Mammary microvascular endothelial cell (primary cell): ENCODE measurements at places on chromosomes 16 and 17. TPM values are rescaled to one million over a fixed set of nuclear protein-coding genes. Genes with fewer than 3 reads are reported as not detected.

The MFSD6L gene
- total RNA-seq: not detected in 2 replicates

The EVPL gene
- 0.05 TPM in 1 of 2 replicates, not detected in the other for total RNA-seq

The KRT36 gene
- total RNA-seq: 0.27 TPM in 1 of 2 replicates, not detected in the other

The LRRC75A gene
- total RNA-seq: under 0.01 and 1.0 TPM in 2 replicates

The ADAD2 gene
- not detected in 2 replicates for total RNA-seq

The EVI2A gene
- total RNA-seq: 0.67 and 1.9 TPM in 2 replicates
